ENCODE measurements at places on chromosomes 7 and 10.
A peak's percentile ranks its signal among the peaks of the same experiment; 100 is the strongest.

DNA sequence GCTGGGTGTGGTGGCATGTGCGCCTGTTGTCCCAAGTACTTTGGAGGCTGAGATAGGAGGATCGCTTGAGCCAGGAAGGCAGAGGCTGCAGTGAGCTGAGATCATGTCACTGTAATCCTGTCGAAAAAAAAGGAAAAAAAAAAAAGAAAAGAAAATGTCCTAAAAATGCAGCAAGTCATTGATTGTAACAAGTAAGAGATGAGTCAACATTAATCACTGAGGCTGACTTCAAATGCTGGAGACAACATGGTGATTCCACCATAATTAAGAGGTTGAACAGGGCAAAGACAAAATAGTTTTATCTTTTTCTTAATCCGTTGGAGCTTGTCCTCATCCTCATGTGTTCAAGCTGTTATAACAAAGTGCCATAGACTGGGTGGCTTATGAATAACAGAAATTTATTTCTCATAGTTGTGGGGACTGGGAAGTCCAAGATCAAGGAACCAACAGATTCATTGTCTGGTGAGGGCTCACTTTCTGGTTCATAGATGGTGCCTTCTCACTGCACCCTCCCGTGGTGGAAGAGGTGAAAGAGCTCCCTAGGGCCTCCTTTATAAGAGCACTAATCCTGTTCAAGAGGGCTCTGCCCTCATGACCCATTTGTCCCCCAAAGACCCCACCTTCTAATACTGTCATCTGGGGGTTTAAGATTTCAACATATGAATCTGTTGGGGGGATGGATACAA lies 60.3 kb downstream of the TBXAS1 start:
- no peak for DNase-seq

- DNase-seq: no peak
Measured at GRCh38 chr10:15035385-15036301, 8.1 kb upstream of the OLAH start.

- no peak for DNase-seq
Measured at GRCh38 chr10:48708144-48708543, 23.5 kb downstream of the WDFY4 start.

GRCh38 chr10:124563320-124564040 lies 101.9 kb downstream of the LHPP start:
- DNase-seq: no peak

DNA sequence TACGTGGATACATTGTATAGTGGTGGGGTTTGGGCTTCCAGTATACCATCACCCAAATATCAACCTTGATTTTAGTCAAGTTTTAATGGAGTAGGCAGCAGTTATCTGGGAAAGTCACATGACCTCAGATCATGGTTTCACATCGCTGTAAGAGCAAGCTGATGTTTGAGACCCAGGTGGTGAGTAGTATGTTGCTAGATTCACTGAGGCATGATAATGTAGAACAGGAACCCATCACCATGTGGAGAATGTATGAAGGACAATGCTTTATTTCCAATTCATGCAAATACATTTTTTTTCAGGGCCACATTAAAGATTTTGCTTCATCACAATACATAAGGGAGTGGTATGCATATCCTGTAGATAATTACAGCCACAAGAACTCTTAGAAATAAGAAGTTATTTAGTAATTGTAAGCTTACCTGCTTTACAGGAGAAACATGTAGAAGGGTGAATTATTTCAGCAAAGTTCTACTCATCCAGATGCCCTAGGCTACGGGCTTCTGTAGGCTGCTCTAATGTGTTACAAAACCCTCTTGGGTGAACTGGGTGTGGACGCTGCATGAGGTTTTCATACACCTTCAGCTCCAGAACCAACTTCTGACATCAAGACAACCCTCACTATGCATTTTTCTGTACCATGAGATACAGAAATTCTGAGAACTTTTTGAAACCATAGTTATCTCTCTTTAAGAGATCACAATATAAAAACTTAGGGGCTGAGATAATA lies 27.6 kb upstream of the LAMB4 start:
- no peak for DNase-seq

GRCh38 chr10:128573986-128574385 lies 447.8 kb upstream of the MKI67 start:
- no peak for DNase-seq

DNA sequence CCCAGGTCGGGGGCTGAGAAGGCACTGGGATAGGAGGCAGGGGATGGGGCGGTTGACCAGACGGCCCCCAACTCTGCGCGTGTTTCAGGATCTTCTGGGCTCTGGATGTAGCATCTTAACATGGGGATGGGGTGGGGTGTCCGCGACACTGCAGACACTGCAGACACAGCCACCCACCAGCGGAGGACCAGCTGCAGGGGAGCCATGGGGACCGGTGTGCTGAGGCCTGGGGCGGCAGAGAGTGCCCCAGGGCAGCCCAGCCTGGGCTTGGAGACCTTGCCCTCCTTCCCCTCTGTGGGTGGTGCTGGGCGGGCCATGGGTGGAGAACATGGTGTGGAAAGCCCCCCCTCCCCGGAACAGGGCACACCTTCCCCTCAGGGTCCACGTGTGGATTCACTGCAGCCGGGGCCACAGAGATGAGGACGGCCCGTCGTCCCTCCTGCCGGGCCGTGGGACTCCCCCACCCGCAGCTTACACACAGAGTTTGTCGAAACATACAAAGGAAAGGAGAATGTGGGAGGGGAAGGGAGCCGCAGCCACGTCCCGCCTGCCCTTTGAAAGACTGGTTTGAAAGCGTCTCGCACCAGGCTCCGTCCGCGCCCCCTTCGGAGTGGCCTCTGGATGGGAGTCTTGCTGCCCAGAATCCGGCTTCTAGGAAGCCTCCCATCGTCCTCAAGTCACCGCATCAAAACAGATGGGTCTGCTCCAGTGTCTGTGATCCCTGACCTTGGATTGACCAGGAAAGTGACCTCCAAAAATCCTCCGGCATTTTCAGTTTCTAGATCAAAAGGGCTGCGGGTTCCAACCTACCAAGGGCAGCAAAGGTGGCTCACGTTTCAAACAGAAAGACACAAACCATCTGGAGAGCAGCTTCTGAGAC lies 91.5 kb upstream of the TCERG1L start:
- no peak for DNase-seq

DNA sequence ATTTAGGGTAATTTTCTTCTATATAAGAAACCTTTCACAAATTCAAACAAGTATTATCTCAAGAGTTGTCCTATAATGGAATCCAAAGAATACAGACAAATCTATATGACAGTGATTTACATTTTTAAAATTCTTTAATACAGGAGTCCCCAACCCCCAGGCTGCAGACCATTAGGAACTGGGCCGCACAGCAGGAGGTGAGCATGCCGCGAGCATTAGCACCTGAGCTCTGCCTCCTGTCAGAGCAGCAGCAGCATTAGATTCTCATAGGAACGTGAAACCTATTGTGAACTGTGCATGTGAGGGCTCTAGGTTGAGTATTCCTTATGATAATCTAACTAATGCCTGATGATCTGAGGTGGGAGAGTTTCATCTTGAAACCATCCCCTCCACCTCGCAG lies 37.7 kb downstream of the SNX13 start:
- DNase-seq: no peak

DNA sequence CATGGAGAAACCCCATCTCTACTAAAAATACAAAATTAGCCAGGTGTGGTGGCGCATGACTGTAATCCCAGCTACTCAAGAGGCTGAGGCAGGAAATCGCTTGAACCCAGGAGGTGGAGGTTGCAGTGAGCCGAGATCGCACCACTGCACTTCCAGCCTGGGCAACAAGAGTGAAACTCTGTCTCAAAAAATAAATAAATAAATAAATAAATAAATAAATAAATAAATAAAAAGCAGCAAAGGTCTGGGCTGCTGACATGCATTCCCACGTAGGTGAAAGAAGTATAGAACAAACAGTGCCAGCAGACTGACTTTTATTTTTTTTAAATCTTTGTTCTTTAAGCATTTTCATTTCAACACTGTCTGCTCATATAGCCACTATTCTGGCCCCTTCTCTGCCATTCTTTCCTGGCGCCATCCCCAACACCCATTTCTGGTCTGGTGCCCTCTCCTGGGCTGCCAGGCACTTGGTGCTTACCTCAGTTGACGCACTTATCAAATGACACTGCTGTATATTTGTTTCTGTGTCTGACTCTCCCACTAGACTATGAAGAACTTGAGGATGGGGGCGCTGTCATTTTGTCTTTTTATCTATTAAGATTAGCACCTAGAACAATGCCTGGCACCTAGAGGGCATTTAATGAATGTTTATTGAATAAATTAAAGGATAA lies 15.6 kb downstream of the FAM107B start:
- no peak for DNase-seq

DNA sequence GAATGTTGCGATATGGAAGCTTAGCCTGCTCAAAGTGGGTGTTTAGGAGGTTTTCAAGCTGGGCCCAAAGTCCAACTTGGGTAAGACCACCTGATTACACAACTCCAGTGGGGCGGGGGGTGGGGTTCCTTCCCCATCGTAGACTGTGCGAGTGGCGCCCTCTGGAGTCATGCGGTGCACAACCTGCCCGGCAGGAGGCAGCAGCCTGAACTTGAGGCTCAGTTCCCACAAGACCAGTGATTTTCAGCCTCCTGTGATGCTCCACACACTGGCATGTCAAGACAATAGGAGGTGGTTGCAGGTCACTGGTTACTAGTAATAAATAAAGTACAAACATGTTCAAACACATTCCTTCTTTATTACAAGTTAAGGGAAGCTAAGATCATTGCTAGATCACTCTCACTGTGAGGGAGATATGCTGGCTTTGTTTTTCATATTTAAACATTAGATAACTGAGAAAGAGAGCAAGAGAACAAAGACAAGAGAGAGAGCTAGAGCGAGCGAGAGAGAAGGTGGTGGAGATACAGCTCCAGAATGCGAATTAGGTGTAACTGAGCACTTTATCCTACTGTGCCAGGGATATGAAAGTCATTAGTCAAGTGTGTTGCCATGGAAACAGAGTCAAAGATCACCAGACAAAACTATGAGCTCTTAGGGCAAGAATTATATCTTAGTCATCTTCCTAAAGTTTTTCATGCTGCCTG lies 97.4 kb upstream of the BMPER start:
- DNase-seq: no peak

DNA sequence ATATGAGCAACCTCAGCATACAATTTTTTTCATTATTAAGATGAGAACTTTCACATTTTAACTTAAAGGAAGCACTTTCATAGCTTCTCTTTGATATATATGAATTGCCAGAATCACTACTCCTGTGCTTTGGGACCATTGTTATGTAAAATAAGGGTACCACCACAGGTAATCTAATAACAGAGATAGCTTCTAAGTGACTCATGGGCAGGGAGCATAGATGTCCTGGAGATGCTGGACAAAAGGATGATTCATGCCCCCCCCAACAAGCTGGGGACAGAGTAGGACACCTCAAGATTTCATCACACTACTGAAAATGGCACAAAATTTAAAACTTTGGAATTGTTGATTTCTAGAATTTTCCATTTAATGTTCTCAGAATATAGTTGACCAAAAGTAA lies 641.1 kb downstream of the PCDH15 start:
- DNase-seq: no peak

GRCh38 chr7:7761340-7761973 lies 43.0 kb upstream of the RPA3 start:
- DNase-seq: peak; percentile 31

GRCh38 chr7:84924353-84924752 lies 262.5 kb downstream of the SEMA3D start:
- DNase-seq: no peak

DNA sequence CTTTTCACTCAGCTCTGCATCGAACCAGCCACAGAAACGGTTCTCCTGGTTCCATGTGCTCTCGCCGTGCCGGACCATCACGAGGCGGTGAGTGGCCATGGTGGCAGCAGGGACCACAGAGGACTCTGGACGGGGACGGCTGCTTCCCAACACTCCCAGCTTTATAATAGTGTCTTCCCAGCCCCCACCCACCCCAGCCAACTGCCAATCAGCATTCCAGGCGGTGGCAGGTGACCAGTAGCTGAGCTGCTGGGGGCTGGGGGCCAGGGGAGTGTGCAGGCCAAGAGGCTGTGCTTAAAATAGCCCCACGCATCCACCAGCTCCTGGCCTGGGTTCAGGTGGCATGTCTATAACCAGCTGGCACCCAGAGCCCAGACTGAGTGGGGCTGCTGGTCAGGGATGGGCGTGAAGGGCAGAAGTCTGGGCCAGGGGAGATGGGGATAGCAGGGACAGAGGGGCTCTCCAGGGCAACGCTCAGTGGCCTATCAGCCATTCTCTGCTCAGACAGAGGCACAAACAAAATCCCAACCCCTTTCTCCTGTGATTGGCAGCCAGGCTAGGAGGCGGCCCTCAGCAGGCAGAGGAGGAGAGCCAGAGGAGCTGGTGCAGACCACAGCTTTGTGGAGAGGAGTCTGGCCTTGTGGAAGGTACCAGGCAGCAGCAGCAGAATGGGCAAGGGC lies at the start of gene PGAM2:
PGAM2 (minus strand) TSS at position 137 of the 680 bp plus-strand sequence; CDS start at position 99, 38 bp downstream.
- no peak for DNase-seq

- DNase-seq: no peak
Measured at GRCh38 chr7:45080958-45081669, 7.7 kb downstream of the NACAD start.

DNA sequence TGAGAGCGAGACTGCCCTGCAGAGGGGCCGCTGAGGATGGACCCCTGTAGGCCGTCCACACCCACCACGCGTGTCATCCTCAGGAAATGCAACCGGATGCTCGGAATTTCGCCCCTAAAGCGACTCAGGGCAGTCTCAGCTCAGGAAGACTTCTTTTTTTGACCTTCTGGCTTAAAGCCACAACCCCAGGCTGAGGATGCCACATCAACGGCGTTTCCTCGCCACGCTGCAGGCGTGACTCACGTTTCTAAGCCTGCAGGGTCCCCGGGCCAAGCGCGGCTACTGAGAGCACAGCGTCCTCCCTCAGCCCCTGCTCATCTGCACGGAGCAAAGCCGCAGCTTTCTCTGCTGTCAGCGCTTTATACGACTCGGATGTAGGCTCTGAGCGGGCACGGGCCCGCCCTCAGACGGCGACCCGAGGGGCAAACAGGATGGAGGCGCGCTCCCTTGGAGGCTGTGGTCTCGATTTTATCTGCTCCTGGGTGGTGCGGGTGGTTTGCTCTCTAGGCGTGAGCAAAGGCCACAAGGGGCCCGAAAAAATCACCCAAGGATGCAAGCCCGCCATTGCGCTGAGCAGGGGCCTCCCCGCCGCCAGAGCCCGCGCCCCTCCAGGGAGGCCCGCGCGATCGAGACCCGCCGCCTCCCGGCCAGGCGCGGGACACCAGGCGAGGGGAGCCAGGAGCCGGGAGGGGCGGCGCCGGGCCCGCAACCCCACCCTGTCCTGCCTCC lies 726 bp upstream of the INSIG1 start:
- DNase-seq: peak; percentile 93

DNA sequence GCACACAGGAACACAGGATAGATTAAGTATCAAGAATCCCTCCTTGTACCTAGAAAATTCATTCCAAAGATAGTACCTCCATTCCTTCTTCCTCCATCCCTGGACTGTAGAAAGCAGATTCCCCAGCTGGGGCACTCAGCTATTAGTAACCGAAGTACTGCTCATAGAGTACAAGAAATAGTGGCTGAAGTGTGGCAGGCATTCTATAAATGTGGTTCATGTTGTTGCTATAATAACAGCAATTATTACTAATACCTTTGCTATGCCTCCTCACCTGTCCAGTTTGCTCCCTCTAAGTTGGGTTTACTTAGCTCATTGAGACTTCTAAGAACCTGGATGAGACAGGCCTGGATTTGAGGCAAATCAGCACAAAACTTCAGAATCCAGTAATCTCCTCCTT lies 453.2 kb downstream of the GRM8 start:
- DNase-seq: no peak

- DNase-seq: no peak
Measured at GRCh38 chr7:107668296-107668695, 7.7 kb downstream of the SLC26A4 start.
